ENCODE measurements at places on chromosomes 2 and 18.

GRCh38 chr2:160061944-160062291 lies 497 bp downstream of the PLA2R1 start:
- no peak for DNase-seq

DNA sequence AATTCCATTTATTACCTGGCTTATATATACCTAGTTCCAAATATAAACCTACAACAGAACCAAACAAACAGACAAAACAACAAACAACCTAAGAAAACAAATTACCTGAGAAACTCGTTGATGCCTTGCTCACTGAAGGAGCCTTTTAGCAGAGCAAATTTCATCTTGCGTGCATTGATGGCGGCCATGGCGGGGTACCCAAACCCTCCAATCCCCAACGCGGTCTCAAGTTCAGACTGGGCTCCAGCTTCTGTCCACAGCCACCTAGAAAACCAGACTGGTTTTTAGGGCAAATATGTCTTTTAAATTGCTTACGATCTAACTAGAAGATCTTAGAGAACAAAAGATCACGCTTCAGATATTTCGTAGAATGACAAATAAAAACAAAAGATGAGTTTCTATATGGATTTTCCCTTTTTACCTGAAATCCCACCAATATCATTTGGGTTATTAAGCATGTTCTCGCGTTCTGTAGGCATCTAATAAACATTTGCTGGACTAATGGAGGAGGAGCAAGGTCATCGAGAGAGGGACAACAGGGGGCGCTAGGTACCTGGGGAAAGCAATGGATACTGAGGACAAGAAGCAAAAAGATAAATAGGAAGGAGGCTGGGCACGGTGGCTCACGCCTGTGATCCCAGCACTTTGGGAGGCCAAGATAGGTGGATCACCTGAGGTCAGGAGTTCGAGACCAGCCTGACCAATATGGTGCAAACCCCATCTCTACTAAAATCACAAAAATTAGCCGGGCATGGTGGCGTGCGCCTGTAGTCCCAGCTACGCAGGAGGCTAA lies 25.2 kb downstream of the PDIA6 start:
- DNase-seq, result peak; percentile 46

- no peak for DNase-seq
These were observed 31.3 kb downstream of the GALNT3 start for GRCh38 chr2:165762723-165763122.

DNA sequence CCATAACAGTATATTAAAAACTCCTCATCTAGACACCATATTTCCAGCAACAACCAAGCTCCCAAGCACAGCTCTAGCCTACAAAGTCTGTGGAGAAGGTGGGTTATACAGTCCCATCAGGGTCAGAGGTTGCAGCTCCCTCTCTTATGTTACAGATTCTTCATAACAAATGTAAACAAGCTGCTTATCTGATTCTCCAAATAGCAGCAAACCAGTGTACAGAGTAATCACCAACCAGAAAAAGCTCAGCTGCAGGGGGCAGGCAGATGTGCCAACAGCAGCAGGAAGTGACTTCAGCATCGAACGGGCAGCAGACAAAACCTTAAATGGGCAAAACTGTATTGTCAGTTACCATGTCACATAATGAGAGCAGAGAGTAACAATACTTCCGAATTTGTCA lies 52.9 kb upstream of the NABP1 start:
- peak; percentile 86 for DNase-seq

GRCh38 chr2:56012221-56012765 lies 88.7 kb upstream of the EFEMP1 start:
- no peak for DNase-seq

GRCh38 chr2:120177001-120177621 lies 46.1 kb downstream of the TMEM185B start:
- peak; percentile 84 for DNase-seq

GRCh38 chr2:28749526-28749925 lies 2.1 kb upstream of the PPP1CB start:
- no peak for DNase-seq

DNA sequence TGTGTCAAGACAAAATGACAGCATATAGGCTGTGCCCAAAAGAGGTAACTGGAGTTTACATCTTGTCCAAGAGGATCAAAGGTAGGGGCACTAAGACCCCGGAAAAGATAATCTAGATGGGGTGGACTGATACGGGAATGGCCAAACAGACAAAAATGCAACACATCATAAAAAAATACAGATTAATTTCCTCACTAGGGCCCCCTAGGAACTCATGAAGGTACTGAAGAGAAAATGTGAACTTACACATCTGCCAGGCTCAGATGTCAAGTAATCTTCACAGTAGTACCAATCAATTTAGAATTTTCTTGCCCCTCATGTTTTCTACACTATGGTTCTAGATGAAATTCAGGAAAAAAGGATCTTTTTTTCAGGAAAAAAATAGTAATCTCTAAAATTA lies 115.6 kb upstream of the REG3A start:
- no peak for DNase-seq

DNA sequence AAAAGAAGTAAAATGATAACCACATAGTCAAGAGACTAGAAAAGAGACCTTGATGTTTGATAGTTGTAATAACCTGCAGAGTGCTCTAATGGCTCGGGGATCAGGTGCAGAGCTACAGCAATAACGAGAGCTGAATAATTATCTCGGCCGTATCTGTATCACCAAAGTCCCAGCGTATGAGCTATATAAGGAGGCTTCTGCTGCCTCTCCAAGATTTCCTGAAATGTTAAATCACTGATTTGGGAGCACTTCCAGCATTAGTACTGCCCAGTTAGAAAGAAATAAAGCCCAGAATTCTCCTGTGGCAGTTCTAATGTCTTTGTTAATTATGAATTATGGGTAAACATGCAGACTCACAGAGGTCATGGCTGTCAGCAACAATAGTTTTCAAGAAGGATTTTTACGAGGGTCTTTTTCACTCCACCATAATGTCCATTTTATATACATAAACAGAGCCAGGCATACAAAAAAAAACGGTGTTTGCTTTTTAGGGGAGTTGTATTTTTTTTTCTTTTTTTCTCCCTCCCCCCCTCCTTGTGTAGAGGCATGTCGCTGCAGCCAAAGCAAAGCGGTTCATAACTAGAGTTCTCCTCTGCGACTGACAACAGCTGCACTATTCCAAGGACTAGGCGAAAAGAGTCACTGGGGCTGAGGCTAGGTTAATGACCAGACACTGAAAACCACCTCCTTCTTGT lies 168.3 kb upstream of the VRK2 start:
- no peak for DNase-seq

DNA sequence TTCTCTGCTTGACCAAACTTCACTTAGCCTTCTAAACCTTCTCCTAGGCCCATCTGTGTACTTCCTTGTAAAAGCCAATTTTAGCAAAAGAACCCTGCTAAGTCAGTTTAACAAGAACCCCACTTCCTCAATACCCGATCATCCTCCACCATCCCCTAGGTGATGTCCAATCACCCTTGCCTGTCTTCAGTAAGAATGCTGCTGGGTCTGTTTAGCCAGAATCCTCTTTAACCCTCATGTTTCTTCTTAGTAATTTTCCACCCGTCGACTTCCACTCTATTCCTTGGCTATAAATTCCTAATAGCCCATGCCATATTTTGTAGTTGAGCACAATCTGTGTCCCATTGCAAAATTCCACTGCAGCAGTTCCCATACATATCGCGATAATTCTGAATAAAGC lies 780.0 kb upstream of the RAB6C start:
- no peak for DNase-seq

DNA sequence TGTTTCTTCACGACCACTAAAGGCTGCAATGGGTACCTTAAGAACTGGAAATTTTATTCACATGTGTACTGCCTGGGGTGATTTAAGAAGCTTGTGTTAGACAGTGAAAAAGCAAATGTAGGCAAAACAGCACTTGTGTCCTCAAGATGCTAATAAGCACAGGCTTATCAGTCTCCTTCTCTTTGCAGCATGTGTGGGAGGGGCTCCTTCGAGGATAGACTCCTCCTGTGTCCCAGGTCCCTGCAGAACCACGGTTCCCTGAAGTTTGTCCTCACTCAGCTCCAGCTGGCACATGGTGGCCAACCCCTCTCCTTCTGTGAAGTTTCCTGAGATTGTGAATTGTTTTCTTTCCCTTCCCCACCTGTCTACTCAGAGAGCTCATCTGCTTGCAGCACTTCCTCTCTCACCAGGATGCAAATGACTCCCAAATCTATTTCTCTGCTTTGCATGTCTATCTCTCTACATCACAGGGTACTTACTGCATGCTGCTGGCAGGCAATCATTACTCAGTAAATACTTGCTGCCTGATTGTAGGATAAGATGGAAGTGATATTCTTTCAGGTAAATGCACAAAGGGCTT lies 589.6 kb upstream of the KLHL29 start:
- DNase-seq, result no peak

DNA sequence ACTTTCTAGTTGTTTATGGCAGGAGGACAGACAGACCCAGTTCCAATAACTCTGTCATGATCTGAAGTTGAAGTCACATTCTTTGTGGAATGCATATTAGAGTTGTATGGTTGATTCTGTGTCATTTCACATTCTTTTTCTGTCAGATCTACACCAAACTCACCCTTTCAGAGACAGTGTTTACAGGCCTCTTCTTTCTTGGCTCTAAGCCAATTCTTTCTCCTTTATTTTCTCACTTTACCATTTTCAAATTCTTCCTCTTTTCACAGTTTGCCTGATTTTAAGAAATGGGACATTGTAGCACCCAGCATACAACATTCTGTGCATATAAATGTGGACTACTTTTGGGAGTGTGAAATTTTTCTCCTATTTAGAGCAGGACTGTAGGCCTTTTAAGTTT lies 103.7 kb downstream of the CCDC85A start:
- DNase-seq, result no peak

GRCh38 chr2:135074216-135074615 lies 22.1 kb downstream of the RAB3GAP1 start:
- no peak for DNase-seq

DNA sequence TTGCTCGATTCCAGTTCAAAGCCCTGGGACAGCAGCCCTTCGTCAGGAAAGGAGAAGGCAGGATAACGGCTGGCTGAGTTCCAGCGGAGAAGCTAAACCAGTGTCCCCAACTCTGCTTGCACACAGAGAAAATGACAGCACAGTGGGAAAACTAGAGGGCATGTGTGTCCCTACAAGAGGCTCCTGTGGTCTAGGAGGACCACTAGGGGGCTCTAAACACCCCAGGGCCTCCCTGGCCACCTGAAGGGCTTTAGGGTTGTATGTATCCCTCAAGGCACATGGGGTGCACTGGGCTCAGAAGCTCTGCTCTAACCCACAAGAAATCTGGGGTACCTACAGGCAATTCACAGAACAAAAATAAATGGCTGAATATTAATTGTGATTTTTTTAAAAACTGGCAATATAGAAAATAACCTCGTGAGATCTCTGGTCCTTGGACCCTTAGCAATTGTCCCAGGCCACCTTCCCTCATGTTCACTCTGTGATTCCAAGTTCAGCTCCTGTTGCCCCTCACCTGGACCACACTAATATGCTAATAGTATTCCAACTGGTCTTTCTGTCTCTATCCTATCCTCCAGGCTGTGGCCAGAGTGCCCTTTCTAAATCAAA lies 17.5 kb downstream of the STAT1 start:
- DNase-seq, result peak; percentile 57

- no peak for DNase-seq
These were observed 14.8 kb upstream of the SLC40A1 start for GRCh38 chr2:189595417-189595816.

DNA sequence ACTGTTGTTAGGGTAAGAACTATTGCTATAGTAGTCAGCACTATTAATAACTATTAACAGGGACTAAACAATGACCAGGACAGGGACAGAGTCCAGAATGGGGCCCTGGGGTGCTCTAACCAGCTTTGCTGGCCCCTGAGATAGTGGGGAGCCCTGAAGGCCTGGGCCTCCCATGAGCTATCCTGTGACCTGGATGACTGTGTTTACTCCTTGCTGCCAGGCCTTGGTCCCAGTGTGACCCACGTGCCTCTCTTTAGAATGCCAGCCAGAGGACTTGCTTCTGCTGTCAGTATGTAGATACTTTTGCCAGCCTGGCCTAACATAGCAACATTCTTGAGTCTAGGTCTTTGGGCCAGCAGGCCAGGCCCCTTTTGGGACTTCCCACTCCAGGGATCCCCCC lies 11.4 kb downstream of the CDK5R2 start:
- no peak for DNase-seq

GRCh38 chr2:144331674-144332355 lies 188.1 kb downstream of the ZEB2 start:
- no peak for DNase-seq

GRCh38 chr2:28150236-28150915 lies 242.3 kb upstream of the FOSL2 start:
- DNase-seq, result no peak

- DNase-seq, result no peak
These were observed 25.7 kb downstream of the MAP4K3 start for GRCh38 chr2:39411181-39411944.

DNA sequence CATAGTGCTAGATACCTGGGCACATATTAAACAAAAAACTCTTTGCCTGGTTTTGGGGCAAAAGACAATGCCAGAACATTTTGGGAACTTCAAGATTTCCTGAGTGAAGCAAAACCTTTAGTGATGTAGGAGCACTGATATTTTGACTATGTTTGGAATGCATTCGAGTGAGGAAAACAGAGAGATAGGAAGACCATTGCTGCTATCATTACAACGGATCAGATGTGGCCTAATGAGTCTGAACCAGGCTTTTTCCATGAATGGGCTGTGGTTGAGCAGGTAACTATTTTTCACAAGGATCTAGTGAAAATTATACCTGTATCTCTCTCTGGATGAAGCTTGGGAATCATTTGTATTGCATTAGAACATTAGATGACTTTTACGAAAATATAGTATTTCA lies 562.2 kb downstream of the DCC start:
- DNase-seq, result no peak

DNA sequence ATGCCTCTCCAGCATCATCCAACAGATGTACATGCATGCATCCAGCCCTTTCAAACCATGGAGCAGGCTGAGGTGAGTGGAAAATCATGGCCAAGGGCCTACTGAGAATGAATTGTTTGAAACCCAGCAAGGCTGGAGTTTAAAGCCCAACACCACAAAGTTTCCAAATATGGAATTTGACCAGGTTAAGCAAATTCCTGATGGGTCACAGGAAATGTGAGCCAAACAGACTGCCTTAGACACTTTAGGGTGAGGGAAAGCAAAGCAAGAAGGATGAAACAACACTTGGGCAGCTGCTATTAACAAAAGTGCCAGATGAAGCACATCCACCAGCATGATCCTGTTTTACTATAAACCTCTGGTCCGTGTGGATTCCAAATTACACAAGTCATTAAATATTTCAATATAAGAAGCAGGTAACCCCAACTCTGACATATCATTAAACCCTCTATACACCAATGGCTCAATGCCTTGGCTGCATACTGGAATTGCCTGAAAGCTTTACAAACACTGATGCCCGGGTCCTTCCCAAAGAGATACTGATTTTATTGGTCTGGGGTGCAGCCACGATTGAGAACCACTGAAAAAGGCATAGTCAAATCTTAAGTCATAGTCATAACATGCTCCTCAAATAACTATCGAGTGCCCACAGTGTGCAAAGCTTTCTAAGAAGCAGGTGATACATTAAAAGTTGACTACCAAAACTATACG lies 9.1 kb downstream of the KLF7 start:
- no peak for DNase-seq

GRCh38 chr2:216215658-216216390 lies 106.7 kb downstream of the XRCC5 start:
- DNase-seq, result no peak
